CD4-positive, alpha-beta T cell treated with Interleukin-12 subunit alpha and Interleukin-12 subunit beta, for 1 hour (primary cell): ENCODE measurements at places on chromosomes 5 and 9.

DNA sequence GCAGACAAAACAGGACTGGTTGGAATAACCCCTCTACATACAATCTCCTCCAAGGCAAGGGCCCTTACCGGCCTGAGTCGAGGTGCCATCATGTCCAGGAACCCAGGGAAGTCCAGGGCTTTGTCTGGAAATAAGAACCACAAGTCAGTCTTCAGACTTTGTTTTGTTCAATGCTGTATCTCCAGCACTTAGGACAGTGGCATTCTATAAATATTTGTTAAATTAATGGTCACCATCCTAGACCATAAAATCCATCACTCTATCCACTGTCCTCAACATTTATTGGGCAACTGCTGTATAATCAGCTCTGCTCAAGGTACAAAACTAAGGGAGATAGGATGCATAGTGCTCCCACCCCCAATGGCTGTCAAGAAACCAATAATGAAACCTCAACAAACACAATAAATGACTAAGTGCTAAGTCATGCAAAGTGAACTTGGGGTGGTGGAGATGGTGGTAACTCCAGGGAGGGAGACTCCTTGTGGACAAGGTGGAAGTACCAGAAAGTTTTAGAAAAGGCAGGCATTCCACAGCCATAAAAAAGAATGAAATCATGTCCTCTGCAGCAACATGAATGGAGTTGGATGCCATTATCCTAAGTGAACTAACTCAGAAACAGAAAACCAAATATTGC, 5.0 kb downstream of the RELL2 start:
- no peak for DNase-seq

- no peak for DNase-seq
Observed at GRCh38 chr9:38016375-38017135, 52.5 kb downstream of the SHB start.

- no peak for DNase-seq
Observed at GRCh38 chr5:53642061-53642460, 81.6 kb downstream of the NDUFS4 start.

GRCh38 chr5:163809473-163809872, 304.1 kb downstream of the MAT2B start:
- DNase-seq, result no peak

DNA sequence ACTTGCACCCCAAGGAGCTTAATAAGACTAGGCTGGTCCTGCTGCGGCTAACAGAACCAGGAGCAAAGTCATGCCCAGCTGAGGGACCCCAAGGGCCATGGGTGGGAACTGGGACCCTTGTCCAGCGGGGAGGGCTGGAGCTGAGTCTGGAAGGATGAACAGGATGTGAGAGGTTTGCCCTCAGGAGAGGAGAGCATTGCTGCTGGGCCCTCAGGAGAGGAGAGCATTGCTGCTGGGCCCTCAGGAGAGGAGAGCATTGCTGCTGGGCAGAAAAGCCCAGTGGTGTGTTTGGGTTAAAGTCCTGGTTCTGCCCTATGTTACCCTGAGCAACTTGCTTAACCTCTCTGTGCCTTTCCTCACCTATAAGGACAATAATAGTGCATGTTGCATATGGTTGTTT, 125.8 kb downstream of the MACROH2A1 start:
- DNase-seq, result no peak

DNA sequence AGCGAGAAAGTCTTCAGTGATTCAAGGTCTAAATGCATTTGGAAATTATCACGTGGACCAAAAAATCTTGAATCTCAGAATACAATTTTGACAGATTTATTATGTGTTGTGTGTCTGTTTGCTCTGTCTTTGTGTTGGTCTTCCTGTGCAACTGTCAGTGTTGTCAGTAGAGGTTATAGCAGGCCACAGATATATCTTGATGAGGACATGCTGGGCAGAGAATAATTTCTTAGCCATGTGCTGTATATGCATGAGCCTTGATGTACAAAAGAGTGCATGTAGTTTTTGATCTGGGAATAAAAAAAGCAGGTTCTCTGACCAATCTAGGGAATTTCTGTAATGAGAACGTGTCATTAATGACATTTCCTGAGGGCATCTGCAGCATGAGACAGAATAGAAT, 57.6 kb downstream of the ZSWIM6 start:
- DNase-seq, result no peak

DNA sequence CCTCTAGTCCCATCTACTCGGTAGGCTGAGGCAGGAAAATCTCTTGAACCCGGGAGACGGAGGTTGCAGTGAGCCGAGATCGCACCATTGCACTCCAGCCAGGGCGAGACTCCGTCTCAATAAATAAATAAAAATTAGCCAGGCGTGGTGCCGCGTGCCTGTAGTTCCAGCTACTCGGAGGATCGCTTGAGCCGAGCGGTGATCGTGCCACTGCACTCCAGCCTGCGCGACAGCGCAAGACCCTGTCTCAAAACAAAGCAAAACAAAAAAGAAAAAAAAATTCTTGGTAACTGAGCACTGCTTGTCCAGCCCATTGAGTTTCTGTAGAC, 710 bp upstream of the WDR55 start:
- no peak for DNase-seq

- peak; percentile 80 for DNase-seq
Observed at GRCh38 chr9:35736201-35736633, 3.8 kb downstream of the CREB3 start.

GRCh38 chr5:175347027-175347426, 97.0 kb downstream of the DRD1 start:
- DNase-seq, result no peak

GRCh38 chr9:131144201-131144600, 18.8 kb downstream of the NUP214 start:
- DNase-seq, result no peak

GRCh38 chr5:173891308-173892116, 3.4 kb downstream of the CPEB4 start:
- no peak for DNase-seq

GRCh38 chr9:34272101-34272541, 56.9 kb downstream of the KIF24 start:
- no peak for DNase-seq

GRCh38 chr5:62828742-62829603, 250.4 kb downstream of the LRRC70 start:
- no peak for DNase-seq

DNA sequence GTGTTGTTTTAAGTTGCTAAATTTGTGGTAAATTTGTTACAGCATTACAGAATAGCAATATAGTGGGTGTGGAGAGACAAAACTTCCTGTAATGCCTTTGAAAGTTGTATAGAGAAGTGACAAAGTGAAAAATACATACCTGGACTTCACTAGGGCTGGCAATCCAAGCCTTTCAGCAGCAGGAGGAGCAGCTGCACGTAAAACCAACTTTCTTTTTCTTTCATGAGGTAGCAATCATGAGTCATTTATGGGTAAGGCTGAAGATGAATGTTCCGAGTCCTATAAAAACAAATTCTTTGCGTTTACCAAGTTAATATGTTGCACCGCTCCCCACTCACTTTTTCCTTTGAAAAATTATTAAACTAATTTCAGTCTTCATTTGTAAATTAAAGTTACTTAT, 1138.2 kb downstream of the TAF11L14 start:
- no peak for DNase-seq

DNA sequence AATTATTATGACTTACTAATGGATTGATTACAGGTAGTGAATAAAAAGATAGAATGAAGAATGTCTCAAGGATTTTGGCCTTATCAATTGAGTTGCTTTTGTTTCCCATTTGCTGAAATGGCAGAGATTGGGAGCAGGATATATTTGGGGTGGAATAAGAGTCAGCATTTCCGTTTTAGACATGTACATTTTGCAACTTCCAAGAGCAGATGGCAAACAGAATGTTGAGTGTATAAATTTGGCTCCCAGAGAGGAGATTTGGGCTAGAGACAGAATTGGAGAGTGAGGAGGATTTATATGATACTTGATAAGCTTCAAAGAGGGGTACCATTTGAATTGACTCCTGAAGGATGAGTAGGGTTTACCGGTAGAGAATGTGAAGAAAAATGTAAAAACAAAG, 437.9 kb upstream of the PAPPA start:
- no peak for DNase-seq

GRCh38 chr9:114779352-114779845, 26.4 kb downstream of the TNFSF15 start:
- DNase-seq, result no peak

- peak; percentile 33 for DNase-seq
Observed at GRCh38 chr9:78261403-78262001, 25.6 kb downstream of the CEP78 start.

GRCh38 chr5:109143031-109143430, 266.7 kb downstream of the PJA2 start:
- DNase-seq, result no peak

GRCh38 chr5:143345671-143346440, 57.6 kb downstream of the NR3C1 start:
- no peak for DNase-seq

DNA sequence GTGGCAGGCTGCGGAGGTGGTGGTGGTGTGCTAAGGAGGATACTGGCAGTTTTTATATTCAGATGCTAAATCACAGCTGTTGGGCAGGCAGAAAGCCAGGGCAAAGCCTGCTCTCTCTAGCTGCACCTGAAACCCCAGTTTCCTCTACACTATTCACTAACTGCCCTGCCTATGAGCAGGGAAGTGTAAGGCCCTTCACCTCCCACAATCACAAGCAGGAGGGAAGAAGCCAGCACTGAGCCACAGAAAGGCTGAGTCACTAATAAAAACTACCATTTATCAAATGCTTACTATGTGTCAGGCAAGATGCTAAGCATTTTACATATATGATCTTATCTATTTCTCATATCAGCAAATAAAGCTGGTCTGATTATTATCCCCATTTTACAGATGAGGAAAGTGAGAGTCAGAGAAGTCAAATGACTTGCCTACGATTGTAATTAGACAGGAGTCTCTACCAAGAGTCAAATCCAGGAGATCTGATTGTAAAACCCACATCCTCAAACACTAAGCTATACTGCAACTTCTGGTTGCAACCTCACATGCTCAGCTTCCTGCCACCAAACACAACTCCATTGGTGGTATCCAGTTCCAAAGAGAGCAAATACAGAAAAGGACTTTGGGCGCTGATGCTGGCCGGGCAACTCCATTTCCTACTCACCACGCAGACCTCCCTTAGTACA, 17.7 kb upstream of the IL6ST start:
- peak; percentile 49 for DNase-seq

GRCh38 chr5:140303966-140304365, 1.1 kb upstream of the PFDN1 start:
- DNase-seq, result no peak

DNA sequence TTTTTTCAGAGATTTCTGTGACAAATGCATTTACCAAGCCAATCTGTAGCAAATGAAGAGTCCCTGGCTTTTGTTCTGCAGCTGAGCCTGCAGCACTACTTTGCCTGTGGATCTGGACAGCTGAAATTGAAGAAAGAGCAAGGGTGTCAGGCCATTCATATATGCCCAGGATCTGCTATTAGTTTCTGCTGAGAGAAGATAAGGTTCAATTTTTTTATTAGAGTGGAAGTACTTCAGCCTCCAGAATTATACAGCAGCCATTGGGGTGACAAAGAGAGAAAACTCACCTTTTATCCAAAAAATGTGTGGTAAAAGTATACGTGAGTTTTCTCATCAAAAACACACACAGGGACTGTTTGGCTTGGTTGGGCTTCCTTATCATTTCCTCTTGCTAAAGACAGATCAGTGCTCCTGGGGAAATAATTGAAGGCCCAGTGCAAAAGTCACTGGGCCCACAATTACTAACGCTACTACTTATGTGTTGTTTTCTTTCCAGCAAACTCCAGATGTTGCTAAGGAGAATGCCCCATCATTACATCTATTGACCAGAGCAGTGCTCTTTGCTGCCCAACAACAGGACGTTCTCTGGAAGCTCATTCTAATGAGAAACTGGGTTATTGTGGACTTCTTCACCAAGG, 138.6 kb downstream of the CEMIP2 start:
- no peak for DNase-seq

DNA sequence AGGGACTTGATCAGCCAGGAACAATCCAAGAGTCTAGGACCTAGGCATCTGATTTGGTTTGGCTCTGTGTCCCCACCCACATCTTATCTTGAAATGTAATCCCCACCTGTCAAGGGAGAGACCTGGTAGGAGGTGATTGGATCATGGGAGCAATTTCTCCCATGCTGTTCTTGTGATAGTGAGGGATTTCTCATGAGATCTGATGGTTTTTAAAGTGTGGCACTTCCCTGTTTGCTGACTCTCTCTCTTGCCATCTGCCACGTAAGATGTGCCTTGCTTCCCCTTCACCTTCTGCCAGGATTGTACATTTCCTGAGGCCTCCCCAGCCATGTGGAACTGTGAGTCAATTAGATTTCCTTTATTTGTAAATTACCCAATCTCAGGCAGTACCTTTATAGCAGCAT, 201.7 kb upstream of the ACTBL2 start:
- no peak for DNase-seq

- no peak for DNase-seq
Observed at GRCh38 chr9:21904776-21905175, 89.4 kb downstream of the CDKN2A start.

GRCh38 chr9:90290716-90291485, 351.7 kb downstream of the DIRAS2 start:
- DNase-seq, result no peak

GRCh38 chr5:6427694-6428093, 21.0 kb upstream of the UBE2QL1 start:
- no peak for DNase-seq

GRCh38 chr5:13278148-13278547, 666.3 kb downstream of the DNAH5 start:
- DNase-seq, result no peak

DNA sequence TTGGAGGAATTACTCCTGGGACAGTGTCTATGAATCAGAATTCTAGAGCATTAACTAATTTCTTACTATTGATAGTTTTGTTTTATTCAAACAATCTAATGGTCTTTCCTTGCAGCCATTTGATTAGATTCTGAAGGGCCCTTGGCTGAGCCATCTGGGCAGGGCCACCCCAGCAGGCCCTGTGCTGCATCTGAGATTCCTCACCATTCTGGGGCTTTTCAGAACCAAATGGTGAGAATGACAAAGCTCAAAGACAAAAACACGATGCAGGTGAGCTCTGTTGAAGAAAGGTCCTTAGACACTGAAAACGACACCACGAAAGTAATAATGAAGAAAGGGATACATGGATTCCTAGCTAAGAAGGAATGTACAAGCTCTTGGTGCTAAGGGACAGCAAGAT, 321.0 kb upstream of the IRX4 start:
- no peak for DNase-seq

DNA sequence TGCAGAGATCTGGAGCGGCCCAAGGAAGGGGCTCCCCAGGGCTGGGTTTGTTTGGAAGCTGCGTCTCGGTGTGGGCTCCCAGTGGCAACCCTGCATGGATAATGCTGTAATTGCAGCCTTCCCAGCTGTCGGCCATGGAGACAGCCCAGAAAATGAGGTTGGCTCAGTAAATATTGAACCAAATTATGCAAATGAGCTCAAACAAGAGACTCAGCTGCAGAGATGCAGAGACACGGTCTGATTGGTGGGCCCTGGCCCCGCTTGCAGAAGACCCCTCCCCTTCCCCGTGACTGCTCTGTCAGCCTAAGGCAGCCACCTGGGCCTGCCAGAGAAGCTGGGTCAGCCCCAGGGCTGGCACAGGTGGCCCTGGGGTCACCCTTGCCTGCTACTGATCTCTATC, 75.9 kb downstream of the RAD23B start:
- DNase-seq, result no peak
